ENCODE measurements at places on chromosomes 16 and 17. TPM values are rescaled to one million over a fixed set of nuclear protein-coding genes. Genes with fewer than 3 reads are reported as not detected.
A peak's percentile ranks its signal among the peaks of the same experiment; 100 is the strongest.

GRCh38 chr16:14280541-14280940, 209.4 kb downstream of the MRTFB start:
- DNase-seq: no peak
- H3K27me3 ChIP-seq: no peaks in the 10 kb centered on the region
- H3K27ac ChIP-seq: no peak overlapping the region
- H3K4me3 ChIP-seq: no peak overlapping the region
- H3K36me3 ChIP-seq: no peaks in the 10 kb centered on the region
- H3K4me1 ChIP-seq: peaks cover 10% of the 10 kb centered on the region

- H3K4me3 ChIP-seq: no peak overlapping the region
- no peak overlapping the region for H3K27ac ChIP-seq
- H3K36me3 ChIP-seq: no peaks in the 10 kb centered on the region
- DNase-seq: no peak
Observed at GRCh38 chr17:80389011-80389995, 25.7 kb upstream of the ENDOV start.

The CYGB gene
- total RNA-seq: 7.2 TPM

DNA sequence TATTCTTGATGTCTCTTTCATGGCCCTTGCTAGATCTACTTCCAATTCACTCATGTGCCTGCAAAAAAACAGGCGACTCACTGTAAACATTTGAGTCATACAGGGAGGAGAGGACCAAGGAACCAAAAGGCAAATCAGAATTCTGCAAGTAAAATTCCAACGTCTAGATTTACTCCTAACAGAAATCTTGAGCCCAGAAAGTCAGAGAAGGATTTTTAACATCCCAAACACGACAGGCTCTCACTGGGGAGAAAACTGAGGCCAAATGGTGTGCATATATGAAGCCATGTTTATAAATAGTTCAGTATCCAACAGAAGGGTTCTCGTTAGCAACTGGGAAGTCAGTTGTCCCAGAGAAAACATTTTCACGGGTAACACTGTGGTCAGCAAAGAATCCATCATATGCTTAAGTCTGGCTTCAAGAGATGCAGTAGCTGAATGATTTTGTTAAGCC, 40.1 kb downstream of the LITAF start:
- H3K4me1 ChIP-seq: no peaks in the 10 kb centered on the region
- H3K27ac ChIP-seq: no peak overlapping the region
- no peak for DNase-seq

GRCh38 chr16:9566099-9566498, 474.7 kb downstream of the HAPSTR1 start:
- no peaks in the 10 kb centered on the region for H3K4me1 ChIP-seq
- H3K27ac ChIP-seq: no peak overlapping the region
- no peaks in the 10 kb centered on the region for H3K27me3 ChIP-seq
- peak; percentile 24 for DNase-seq

DNA sequence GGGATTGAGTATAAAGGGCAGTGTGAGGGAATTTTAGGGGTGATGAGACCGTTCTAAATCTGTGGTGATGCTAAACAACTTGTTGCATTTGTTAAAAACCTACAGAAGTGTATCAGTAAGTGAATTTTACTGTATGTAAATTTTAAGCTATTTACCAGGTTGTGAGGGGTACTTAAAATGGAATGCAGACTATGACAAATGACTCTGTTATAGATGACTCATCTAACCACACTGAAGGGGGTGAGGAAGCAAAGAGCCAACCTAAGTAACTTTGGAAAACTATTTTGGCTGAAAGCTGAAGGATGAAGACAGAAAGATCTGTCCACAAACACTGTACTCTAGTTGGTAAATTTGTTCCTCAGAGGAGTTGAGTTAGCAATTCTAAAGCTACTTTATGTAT, 5.3 kb upstream of the MKS1 start:
- no peaks in the 10 kb centered on the region for H3K27me3 ChIP-seq
- H3K27ac ChIP-seq: no peak overlapping the region
- H3K4me1 ChIP-seq: peaks cover 4% of the 10 kb centered on the region
- H3K36me3 ChIP-seq: no peaks in the 10 kb centered on the region
- H3K4me3 ChIP-seq: no peak overlapping the region
- no peak for DNase-seq

The PPM1E gene
- total RNA-seq: 8.1 TPM

GRCh38 chr17:1997289-1997926, 27.7 kb downstream of the RTN4RL1 start:
- peaks cover 53% of the 10 kb centered on the region for H3K4me1 ChIP-seq
- H3K4me3 ChIP-seq: no peak overlapping the region
- no peaks in the 10 kb centered on the region for H3K27me3 ChIP-seq

The KRTAP4-1 gene
- not detected for total RNA-seq

- H3K4me1 ChIP-seq: no peaks in the 10 kb centered on the region
- H3K4me3 ChIP-seq: no peak overlapping the region
- H3K27me3 ChIP-seq: no peaks in the 10 kb centered on the region
- no peak overlapping the region for H3K27ac ChIP-seq
Observed at GRCh38 chr16:55389426-55390073, 65.5 kb downstream of the IRX6 start.

- no peak overlapping the region for H3K4me3 ChIP-seq
- no peak for DNase-seq
- no peak overlapping the region for H3K27ac ChIP-seq
- no peaks in the 10 kb centered on the region for H3K27me3 ChIP-seq
Observed at GRCh38 chr17:13346081-13346533, 255.6 kb downstream of the HS3ST3A1 start.

- H3K36me3 ChIP-seq: no peaks in the 10 kb centered on the region
- H3K4me1 ChIP-seq: no peaks in the 10 kb centered on the region
- no peak for DNase-seq
- H3K27ac ChIP-seq: no peak overlapping the region
- H3K4me3 ChIP-seq: no peak overlapping the region
- no peaks in the 10 kb centered on the region for H3K27me3 ChIP-seq
Observed at GRCh38 chr17:60618080-60618479, 18.1 kb downstream of the PPM1D start.

DNA sequence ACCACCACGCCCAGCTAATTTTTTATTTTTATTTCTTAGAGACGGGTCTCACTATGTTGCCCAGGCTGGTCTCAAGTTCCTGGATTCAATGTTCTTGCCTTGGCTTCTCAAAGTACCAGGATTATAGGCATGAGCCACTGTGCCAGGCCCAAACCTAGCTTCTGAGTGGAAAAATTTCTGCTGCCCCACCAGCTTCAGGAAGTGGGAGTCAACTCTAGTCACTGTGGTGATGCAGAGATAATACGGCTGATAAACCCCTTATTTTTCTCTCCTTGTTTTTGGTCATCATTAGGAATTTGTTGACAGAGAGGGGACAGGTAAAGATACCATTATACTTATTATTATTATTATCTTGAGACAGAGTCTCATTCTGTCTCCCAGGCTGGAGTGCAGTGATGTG, 27.8 kb upstream of the PHOSPHO1 start:
- no peak overlapping the region for H3K27ac ChIP-seq
- no peak overlapping the region for H3K4me3 ChIP-seq
- H3K4me1 ChIP-seq: peaks cover 6% of the 10 kb centered on the region
- H3K36me3 ChIP-seq: no peaks in the 10 kb centered on the region
- no peak for DNase-seq
- no peaks in the 10 kb centered on the region for H3K27me3 ChIP-seq

GRCh38 chr17:12579288-12579687, 86.4 kb upstream of the MYOCD start:
- H3K36me3 ChIP-seq: no peaks in the 10 kb centered on the region
- H3K4me3 ChIP-seq: no peak overlapping the region
- no peaks in the 10 kb centered on the region for H3K27me3 ChIP-seq
- no peak for DNase-seq
- peaks cover 11% of the 10 kb centered on the region for H3K4me1 ChIP-seq

The KRT14 gene
- 0.24 TPM for total RNA-seq

GRCh38 chr16:49800876-49801275, 55.0 kb downstream of the ZNF423 start:
- no peaks in the 10 kb centered on the region for H3K27me3 ChIP-seq
- H3K4me3 ChIP-seq: no peak overlapping the region
- H3K27ac ChIP-seq: no peak overlapping the region
- DNase-seq: no peak
- no peaks in the 10 kb centered on the region for H3K36me3 ChIP-seq

DNA sequence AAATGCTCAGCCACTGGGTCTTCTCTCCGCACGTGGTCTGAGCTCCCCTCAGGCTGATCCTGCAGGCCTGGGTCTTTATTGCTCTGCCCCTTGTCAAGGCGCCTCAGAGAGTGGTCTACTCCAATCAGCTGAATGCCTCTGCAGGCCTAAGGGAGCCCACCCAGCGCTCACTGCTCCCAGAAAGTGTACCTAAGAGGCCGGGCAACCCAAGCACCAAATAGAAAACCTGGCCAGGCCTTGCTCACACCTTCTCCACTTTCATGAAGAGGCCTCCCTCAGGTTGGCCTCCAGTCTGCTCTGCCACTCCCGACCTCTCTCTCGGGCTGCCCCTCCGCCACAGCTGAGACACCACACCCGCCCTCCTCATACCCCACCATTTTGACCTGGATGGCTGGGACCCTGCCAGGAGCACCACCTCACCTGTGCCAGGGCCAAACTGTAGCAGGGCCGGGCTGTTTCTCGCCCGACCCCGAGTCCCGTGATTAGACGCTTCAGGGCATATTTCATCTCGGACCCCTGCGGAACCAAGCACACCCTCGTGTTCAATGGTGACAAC, 665 bp downstream of the MYBBP1A start:
- H3K27me3 ChIP-seq: no peaks in the 10 kb centered on the region
- H3K4me1 ChIP-seq: peaks cover 18% of the 10 kb centered on the region
- H3K27ac ChIP-seq: no peak overlapping the region
- DNase-seq: no peak
- H3K36me3 ChIP-seq: no peaks in the 10 kb centered on the region
- H3K4me3 ChIP-seq: peak overlapping the region; percentile 86

DNA sequence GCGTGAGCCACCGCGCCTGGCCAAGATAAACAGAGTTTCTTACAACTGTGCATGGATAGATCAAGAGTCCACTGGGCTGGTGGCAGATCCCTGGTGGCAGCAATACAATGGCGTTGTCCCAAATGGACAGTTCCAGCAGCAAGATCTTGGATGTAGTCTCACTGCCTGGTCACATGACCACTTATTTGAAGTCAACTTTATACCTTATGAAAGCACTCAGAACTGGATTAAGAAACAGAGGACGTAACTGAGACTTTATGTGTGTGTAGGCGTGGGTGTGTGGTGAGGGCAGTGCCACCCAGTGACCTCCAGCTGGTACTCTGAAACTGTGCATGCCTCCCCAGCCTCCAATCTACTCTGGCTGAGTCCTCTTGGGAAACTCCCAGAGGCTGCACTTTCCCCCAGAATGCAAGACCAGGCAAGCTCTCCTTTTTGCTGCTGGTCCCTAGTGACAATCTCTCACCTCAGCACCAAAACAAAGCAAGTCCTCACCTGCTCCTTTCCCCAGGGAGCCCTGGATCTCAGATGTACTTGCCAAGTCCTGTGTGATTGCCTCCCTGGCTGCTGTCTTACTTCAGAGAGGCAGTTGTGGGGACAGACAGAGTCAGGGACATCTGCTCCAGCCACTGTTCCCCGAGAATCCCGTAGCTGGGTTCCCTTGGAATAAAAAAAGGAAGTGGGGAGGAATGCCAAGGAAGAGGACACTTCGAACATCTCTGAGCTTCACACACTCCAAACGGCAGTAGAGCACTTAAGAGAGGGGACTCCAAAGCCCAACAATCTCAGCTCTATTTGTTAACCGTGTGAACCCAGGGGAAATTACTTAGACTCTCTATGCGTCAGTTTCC, 11.7 kb upstream of the ST6GALNAC2 start:
- H3K36me3 ChIP-seq: no peaks in the 10 kb centered on the region
- no peaks in the 10 kb centered on the region for H3K27me3 ChIP-seq
- DNase-seq: peak; percentile 46
- H3K4me3 ChIP-seq: no peak overlapping the region
- H3K27ac ChIP-seq: no peak overlapping the region

The CIBAR2 gene
- total RNA-seq: 0.24 TPM

DNA sequence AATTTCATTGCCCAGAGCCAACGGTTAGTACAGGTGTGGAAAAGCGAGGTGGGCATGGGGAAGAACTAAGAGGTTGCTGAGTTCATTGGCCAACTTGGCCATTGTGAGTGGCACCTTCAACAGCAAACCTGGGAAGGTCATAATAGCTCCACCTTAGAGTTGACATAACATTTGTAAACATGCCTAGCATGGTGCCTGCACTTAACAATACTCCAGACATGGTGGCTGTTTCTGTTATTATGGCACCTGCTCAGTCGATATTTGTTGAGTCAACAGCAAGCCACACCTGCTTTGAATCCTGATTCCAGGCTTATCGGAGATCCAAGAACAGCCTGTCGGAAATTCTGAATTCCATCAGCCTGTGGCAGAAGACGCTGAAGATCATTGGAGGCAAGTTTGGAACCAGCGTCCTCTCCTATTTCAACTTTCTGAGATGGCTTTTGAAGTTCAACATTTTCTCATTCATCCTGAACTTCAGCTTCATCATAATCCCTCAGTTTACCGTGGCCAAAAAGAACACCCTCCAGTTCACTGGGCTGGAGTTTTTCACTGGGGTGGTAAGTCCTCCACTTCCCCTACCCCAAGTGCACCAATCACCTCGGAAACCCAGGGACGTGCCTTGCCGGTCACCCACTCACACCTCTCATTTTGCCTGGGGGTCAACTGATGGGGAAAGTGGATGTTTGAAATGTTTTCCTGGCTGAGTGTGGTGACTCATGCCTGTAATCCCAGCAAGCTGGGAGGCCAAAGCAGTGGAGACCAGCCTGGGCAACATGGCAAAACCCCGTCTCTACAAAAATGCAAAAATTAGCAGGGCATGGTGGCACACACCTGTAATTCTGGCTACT, 46.0 kb downstream of the TMC5 start:
- no peaks in the 10 kb centered on the region for H3K36me3 ChIP-seq
- H3K27ac ChIP-seq: no peak overlapping the region
- H3K4me1 ChIP-seq: no peaks in the 10 kb centered on the region
- DNase-seq: no peak

DNA sequence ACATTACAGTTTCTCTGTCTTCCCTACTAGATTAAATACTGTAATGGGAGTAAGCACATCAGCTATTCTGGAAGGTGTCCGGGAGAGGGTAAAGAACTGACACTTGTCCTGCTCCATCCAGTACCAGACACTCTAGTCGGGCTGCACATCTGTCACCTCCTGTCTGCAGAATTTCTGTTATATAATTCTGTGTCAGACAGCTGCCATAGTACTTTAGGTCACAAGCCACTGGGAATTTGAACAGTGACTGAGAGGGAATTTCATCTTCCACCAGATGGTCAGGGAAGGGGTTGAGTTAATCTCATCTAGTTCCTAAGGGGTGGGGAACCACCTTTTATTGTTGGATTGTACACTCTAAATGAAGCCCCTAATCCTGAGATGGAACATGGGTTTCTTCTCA, 58.6 kb upstream of the NUDT7 start:
- H3K36me3 ChIP-seq: no peaks in the 10 kb centered on the region
- H3K27me3 ChIP-seq: no peaks in the 10 kb centered on the region
- DNase-seq: no peak
- H3K27ac ChIP-seq: no peak overlapping the region
- no peaks in the 10 kb centered on the region for H3K4me1 ChIP-seq

GRCh38 chr16:74558873-74559272, 48.0 kb downstream of the GLG1 start:
- H3K27ac ChIP-seq: no peak overlapping the region
- no peak for DNase-seq
- no peak overlapping the region for H3K4me3 ChIP-seq
- no peaks in the 10 kb centered on the region for H3K36me3 ChIP-seq
- no peaks in the 10 kb centered on the region for H3K27me3 ChIP-seq

The ITGAL gene
- 2.8 TPM for total RNA-seq
